Fibroblast of the aortic adventitia (primary cell): ENCODE measurements at places on chromosomes 4 and X.

- no peak for DNase-seq
These were observed 2.2 kb upstream of the SFRP2 start for GRCh38 chr4:153790962-153791551.

DNA sequence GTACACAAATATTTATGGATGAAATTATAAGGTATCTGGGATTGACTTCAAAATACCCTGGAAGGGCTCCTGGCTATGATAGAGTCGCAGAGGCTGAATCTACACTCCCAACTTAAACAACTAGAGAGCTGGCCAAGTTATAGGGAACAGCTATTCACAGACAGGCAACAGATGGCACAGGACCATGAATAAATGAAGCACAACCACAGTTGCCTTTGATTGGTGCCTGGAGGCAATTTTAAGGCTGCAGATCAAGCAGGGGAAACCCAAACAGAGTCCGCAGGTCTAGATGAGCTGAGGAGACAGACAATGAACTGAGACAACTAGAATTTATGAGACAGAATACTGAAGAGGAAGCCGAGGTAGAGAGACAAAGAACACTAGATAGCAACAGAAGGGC, 155.9 kb downstream of the EVC2 start:
- no peak for DNase-seq

DNA sequence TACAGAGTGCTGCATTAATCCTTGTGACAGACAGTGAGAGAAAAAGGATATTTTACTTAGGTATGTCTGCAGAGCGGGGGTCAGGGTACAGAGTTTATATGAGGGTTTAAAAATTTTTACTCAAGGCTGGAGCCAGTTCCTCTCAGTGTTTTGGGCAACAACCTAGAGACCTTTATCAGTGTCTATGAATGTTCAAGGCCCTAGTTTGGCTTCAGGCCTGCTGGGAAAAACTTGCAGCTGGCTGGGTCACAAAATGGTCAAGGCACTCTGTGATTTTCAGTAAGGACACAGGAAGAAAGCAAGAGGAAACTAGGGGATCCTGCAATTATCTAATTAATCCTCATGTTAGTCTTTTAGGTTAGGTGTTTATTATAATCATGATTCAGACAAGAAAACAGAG, 10.8 kb upstream of the C4orf54 start:
- DNase-seq = no peak

GRCh38 chr4:86596807-86597206, 2.7 kb downstream of the PTPN13 start:
- DNase-seq = peak; percentile 55

- DNase-seq = no peak
These were observed 4.5 kb downstream of the MRFAP1 start for GRCh38 chr4:6644792-6645530.

- no peak for DNase-seq
These were observed 8.5 kb upstream of the CCSER1 start for GRCh38 chr4:90118527-90119195.

- DNase-seq = peak; percentile 22
These were observed 628.9 kb downstream of the TLL1 start for GRCh38 chr4:166501941-166502382.

GRCh38 chr4:47972721-47973120, 43.8 kb downstream of the CNGA1 start:
- no peak for DNase-seq

DNA sequence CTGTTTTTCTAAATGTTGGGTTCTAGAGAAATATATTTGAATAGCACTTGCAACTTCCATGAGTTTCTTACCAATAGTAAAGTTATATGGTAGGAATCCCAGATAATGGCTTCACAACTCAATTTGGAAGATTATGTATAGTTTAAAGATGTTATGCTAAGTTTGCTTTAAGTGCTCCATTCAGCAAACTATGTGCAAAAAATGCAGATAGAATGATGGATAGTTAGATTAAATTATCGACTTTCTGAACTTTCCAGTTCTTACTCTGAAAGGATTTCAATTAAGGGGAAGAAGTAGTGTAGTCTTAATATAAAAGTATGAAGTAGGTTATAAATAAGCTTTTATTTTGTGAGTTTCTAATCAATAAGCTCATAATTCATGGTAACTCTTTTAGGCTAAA, 60.7 kb upstream of the NFKB1 start:
- no peak for DNase-seq

DNA sequence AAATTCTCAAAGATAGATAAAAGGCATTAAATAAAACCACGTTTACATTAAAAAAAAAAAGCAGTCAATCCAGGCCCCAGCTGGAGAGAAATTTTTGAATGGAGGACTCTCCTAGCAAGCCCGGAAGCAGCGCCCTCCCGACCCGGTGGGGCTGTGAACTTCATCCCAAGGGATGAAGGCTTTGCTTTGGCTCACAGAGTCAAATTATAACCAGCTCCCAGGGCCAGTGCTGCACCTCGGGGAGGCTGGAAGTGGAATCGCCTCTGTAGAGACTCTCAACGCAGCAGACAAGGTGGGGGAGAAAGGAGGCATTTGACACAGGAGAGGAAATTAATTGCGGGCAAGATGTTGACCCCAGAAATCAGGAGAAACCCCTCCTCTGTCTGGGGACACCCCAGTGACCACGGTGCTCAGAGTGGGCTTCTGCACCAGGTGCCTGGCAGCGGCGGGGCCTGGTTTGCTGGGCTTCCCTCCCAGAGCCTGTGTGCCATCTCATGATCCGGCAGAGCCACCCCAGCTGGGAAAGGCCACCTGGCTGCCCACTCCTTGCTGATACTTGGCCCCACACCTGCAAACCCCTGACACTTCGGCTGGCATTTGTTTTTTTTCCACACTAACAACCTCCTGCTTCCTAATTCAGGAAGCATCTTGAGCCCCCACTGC, 71.7 kb downstream of the ABLIM2 start:
- no peak for DNase-seq

DNA sequence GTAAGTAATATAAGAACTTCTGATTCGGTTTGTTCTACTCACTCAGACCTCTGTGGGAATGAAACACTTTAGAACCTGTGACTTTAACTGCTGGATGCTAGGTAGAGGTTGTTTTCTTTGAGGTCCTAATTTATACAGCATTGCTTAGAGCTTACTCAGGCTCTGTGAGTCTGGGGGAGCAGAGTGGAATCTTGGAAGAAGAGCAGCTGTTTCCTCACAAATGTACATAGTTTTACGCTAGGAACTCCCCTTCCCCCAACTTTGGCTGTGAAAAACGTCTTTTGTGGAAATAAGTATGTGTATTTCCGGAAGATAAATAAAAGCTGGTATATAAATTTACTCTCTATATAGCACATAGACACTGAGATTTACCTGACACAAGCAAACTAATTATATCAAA, 141.4 kb downstream of the NAA11 start:
- DNase-seq = no peak

DNA sequence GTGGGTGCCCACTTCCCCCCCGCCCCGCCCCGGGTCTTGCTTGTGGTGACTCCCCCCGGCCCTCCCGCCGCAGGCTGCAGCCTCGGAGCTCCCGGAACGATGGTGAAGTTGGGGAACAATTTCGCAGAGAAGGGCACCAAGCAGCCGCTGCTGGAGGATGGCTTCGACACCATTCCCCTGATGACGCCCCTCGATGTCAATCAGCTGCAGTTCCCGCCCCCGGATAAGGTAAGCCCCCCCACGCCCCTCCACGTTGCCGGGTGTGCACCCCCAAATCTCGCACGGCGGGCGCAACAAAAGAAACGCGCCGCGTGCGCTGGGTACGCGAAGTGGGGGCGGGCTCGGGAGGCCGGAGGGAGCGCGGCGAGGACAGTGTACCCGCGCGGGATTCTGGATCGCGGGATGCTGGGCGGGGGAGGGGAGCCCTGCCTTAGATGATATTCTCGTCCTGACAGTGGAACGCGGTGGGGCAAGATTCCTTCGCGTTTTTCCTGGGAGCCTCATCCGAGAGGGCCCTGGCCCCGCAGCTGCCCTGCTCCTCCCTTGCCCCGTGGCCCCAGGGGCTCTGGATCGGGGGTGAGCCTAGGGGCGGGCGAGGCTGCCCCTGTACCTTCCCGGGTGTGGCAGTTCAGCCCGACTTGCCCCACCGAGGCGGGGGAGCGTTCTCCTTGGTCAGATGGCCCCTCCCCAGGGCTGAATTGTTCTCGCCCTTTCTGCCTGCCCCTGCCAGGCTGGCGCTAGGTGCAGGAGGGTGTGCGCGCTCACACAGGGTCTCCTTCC, 819 bp downstream of the NSG1 start:
- DNase-seq = no peak

GRCh38 chr4:72631296-72631695, 62.3 kb upstream of the ADAMTS3 start:
- peak; percentile 58 for DNase-seq

- no peak for DNase-seq
These were observed 372.1 kb upstream of the EMCN start for GRCh38 chr4:100889898-100890297.

GRCh38 chr4:71765821-71766383, 18.0 kb downstream of the GC start:
- no peak for DNase-seq

GRCh38 chrX:140163371-140164159, 198.2 kb upstream of the CXorf66 start:
- peak; percentile 86 for DNase-seq

- DNase-seq = no peak
These were observed 20.4 kb downstream of the LEF1 start for GRCh38 chr4:108148316-108148715.

DNA sequence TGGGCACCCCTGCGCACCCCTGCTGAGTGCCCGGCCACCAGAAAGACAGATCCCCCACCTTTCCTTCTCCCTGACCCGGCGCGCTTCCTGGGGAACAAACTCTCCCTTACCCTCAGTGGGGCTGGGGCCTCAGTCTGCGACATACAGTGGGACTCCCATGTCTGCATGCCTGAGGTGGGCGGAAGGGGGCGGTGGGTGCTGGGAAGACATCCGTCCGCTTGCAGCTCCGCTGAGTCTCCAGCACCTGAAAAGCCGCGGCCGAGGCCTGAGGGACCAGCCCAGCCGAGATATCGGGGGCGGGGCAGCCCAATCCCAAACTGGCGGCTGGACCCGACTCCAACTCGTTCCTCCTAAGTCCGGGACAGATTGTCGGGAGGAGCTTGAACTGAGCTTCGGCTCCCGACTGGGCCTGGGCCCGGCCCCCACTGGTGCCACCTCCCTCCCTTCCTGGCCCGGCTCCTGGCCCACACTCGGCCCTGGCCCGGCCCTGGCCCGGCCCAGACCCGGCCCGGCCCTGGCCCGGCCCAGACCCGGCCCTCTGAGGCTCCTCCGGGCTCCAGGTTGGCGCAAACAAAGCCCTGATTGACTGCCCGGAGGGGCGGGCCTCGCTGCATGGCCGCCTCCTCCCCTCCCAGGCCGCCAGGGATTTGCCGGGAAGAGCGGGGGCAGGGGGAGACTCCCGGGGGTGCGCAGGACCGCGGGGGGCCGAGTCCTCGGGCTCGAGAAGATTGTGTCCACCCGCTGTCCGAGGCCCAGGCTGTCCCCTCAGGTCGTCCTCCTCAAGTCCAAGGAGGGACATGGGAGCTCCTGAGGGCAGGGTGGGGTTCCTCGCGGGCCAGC, 877 bp upstream of the SLC16A2 start:
- DNase-seq = peak; percentile 78

GRCh38 chrX:100376576-100376975, 33.5 kb downstream of the PCDH19 start:
- peak; percentile 5 for DNase-seq

GRCh38 chrX:129461801-129462456, 61.4 kb downstream of the SMARCA1 start:
- DNase-seq = no peak
